Stimulated activated CD8-positive, alpha-beta memory T cell treated with anti-CD3 and anti-CD28 coated beads, Interleukin-15, amount 100 ng/mL, for 4 hours (primary cell): ENCODE measurements at places on chromosomes 2 and 18.

- DNase-seq = no peak
Observed at GRCh38 chr2:121075641-121076497, 209.1 kb downstream of the TFCP2L1 start.

GRCh38 chr2:171735991-171736710 is 48.9 kb downstream of the DYNC1I2 start:
- no peak for DNase-seq

DNA sequence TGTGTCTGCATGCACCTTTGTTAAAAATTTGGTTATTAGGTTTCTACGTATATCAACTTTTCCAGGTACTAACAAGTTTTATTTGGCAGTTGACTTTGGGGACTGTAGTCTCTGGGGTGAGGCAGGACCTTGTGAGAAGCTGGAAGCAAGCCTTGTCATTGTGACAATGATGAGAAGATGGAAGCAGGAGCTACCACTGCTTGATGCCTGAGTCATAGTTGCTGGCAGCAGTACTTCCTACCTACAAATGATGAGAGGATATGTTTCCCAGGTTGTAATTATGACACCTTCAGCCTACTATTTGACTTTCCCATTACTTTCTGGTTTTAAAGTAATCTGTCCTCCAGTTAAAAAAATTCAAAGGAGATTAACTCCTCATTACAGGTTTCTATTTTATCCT is 516.3 kb downstream of the NRXN1 start:
- DNase-seq = no peak

GRCh38 chr2:43609290-43609918 is 13.6 kb upstream of the THADA start:
- no peak for DNase-seq

GRCh38 chr18:7871560-7872456 is 304.7 kb downstream of the PTPRM start:
- no peak for DNase-seq

- DNase-seq = no peak
Observed at GRCh38 chr2:36650031-36650829, 46.3 kb upstream of the VIT start.

GRCh38 chr2:229454934-229455631 is 184.0 kb upstream of the PID1 start:
- DNase-seq = no peak

- no peak for DNase-seq
Observed at GRCh38 chr2:188811522-188811921, 162.7 kb upstream of the COL3A1 start.

- no peak for DNase-seq
Observed at GRCh38 chr2:136057023-136057801, 60.7 kb downstream of the CXCR4 start.

DNA sequence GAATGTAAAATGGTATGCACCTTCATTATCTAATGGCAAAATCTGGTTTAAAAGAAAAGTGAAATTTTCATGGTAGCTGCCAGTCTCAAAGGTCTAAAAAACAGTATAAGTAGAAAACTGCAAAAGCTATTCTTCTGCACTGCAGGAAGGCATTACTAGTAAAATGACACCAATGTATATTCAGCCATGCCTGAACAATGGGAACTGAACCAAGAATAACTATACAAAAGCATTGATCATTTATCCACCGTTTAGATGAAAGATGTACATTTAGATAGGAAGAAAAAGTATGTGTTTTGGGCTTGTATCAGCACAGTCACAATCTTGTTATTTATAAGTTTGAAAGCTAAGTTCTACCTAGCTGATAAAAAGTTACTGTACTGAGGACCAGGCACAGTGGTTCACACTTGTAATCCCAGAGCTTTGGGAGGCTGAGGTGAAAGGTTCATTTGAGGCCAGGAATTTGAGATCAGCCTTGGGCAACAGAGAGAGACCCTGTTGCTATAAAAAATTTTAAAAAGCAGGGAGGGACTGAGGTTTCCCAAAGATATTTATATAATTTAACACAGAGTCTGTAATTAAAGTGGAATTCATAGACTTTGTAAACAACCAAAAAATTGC is 163.1 kb upstream of the WDSUB1 start:
- no peak for DNase-seq

DNA sequence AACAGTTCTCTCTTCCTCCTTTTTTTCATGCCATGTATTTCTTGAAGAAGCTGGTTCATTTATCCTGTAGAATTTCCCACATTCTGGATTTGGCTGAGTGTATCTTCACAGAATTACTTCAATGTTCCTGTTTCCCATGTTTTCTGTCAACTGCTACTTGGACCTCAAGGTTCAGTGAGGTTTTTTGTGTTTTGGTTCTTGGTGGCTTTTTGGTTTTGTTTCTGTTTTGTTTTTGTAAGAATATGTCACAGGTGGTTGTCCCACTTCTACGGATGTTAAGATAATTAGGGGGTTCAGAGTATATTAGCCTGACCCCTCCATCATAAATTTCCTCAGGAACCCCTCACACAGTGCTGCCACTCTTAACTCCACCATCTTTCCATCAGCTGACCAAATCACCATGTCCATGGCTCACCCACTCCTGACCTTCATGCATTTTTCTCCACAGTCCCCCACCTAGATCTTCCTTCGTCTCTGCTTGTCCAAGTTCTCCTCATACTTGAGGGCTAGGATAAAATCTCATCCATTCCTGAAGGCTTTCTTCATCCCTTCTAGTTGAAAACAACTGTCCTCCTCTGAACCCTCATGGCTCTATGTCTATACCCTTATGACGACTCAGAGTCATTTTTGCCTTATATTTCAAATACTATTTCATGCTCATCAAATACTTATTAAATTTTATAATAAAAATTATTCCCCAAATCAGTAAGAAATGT is 40.4 kb downstream of the PLEKHM3 start:
- DNase-seq = no peak

- DNase-seq = no peak
Observed at GRCh38 chr2:168180483-168180882, 66.9 kb downstream of the STK39 start.

GRCh38 chr2:126864861-126865260 is 33.8 kb upstream of the TEX51 start:
- no peak for DNase-seq

DNA sequence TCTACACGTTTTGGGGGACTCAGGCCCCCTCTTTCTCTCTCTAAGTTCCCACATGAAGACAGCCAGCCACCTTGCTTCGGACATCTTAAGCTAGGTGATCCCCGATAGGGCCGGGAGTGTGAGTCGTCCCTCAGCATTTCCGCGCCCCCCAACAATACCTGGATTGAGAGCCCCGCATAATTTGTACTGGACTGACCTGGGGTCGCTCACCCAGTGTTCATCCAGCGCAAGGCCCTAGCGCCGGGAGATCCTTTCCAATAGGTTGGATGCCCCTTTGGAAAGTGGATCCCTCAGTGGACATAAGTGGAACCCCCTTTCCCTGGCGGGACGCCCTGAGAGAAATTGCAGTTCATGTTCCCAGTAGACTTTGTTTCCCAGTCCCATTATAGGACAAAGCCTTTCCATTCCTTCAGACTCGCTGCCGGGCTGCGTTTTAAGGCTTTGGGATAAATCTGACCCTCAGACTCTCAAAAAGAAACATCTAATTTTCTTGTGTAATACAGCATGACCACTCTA is 77.8 kb upstream of the KCNH7 start:
- DNase-seq = no peak

DNA sequence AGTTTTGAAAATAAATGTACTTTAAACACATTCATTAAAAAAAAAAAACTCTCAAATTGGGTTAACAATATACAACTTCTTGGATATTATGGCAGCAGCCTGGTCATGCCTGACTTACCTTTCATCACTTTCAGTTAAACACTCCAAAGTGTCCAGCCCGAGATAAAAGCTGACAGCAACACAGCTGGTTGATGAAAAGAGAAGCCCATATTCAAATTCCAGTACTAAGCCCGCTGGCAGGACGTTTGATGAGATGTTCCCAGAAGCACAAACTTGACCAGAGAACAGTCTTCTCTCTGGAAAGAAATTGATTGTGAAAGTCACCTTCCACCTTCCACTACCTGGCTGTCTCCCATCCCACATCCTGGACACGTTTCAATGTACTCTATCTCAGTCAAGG is 586.3 kb downstream of the TDRD15 start:
- no peak for DNase-seq

DNA sequence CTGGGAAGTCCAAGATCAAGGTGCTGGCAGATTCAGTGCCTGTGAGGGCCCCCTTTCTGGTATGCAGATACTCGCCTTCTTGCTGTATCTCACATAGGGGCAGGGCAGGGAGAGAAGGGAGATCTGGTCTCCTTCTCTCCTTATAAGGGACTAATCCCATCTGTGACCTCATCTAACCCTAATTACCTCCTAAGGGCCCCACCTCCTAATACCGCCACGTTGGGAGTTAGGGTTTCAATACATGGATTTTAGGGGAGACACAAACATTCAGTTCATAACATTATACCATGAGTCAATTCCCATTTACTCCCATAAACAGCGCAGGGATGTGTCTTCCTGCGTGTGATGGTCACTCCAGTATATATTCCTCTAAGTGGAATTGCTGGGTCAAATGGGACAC is 73.8 kb upstream of the TXNDC2 start:
- no peak for DNase-seq

DNA sequence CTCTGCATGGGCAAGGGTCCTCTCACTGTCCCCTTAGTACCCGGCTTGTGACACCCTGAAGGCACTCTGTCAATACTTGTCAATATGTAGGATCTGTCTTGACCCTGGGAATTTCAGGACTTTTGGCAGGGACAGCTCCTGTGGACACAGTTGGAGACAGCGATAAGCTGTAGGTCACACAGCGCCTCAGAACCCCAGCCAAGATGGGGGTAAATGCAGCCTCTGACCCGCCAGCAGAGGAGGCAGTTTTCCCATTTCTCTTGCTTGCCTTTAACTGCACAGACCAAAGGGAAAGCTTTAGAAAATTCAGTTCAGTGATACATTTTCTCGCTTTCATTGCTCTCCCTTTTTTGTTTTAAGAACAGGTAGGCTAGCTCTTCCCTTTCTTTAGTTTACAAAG is 54.8 kb upstream of the KLHL29 start:
- no peak for DNase-seq

- peak; percentile 1 for DNase-seq
Observed at GRCh38 chr18:7566567-7567473, at the start of gene PTPRM. Gene PTPRM, plus strand, starts transcription at chr18:7567316. Its CDS starts 503 bp downstream, at chr18:7567819.
